Left lobe of liver (tissue), 2 donors: ENCODE measurements at places on chromosomes 2 and 18. TPM values are rescaled to one million over a fixed set of nuclear protein-coding genes. Genes with fewer than 3 reads are reported as not detected.

The VWA3B gene
- 0.18 TPM for total RNA-seq

The CSRNP3 gene
- total RNA-seq, result 2.6 TPM

DNA sequence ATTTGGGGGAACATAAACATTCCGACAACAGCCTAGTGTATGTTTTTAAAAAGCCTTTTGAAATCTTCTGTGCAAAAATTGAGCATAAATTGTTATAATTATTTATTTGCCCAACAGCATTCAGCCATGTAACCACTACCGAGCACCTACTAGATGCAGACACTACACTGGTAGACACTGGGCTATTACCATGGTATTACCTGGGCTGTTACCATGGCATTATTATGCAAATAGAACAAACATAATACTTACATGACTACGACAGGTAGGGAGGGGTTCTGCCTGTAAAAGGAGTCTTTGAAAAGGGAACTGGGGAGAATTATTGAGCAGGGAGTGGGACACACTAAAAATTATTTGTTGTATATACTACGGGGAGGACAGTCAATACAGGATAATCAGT, 116.4 kb downstream of the MREG start:
- DNase-seq, result no peak

GRCh38 chr2:29000481-29000880, 19.4 kb downstream of the TOGARAM2 start:
- DNase-seq, result peak; percentile 58

DNA sequence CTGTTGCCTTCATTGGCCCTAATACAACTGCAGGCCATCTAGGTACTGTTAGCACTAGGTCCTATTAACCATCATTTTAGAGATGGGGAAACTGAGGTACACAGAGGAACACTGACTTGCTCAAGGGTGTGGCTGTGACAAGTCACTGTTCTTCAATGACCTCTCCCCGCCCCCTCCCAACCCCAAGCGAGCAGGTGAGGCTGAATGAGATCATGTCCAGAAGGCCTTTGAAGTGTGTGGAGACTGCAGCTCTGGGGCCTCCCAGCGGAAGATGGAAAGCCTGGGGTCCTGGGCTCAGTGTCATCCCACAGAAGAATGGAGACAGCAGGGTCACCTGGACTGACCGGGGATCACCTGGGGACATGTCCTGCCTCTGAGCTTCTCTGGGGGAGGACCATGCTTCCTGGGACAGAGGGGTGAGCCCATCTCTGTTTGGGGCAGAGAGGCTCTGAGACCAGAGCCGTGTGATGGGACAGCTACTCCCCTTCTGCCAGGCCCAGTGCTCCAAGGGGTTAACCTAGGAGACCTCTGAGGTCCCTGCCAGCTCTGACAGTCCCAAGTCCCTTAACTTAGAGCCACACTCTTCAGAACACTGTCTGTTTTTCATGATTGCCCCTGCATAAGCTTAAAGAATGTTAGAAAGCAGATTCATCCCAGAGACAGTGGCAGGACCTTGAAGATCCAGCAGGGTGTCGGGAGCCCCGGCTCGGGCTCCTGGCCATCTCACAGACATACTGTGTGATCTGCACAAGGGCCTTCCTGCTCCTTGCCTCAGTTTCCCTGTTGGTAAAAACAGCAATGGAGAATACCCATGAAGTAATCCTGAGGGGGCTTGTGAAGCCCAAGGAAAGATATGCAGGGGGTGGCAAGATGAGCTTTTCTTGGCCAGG, 16.7 kb upstream of the FOSL2 start:
- DNase-seq, result no peak

The ARHGEF33 gene
- total RNA-seq, result 0.10 TPM
